Activated effector memory CD4-positive, alpha-beta T cell treated with Interleukin-2 at 50 U/mL for 16 hours (primary cell): ENCODE measurements at places on chromosomes 6 and 20.
A peak's percentile ranks its signal among the peaks of the same experiment; 100 is the strongest.

DNA sequence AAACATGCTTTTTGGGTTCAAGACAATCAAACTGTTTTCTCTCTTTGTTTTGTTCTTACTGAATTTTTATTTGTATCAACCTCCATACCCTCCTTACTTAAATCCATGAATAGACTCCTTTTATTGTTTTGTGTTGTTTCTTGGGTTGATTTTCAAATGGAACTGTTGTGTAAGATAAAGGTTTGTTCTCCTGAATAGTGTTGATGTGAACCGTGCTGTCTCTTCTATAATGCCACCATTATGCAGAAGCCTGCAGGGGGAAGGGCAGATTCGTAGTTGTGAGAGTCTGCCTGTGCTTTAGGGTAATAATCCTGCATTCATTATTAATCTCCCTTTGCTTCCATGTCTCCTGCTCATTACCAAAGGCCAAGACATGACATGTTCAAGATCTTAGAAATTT is 105.9 kb downstream of the CDKAL1 start:
- DNase-seq, result no peak

DNA sequence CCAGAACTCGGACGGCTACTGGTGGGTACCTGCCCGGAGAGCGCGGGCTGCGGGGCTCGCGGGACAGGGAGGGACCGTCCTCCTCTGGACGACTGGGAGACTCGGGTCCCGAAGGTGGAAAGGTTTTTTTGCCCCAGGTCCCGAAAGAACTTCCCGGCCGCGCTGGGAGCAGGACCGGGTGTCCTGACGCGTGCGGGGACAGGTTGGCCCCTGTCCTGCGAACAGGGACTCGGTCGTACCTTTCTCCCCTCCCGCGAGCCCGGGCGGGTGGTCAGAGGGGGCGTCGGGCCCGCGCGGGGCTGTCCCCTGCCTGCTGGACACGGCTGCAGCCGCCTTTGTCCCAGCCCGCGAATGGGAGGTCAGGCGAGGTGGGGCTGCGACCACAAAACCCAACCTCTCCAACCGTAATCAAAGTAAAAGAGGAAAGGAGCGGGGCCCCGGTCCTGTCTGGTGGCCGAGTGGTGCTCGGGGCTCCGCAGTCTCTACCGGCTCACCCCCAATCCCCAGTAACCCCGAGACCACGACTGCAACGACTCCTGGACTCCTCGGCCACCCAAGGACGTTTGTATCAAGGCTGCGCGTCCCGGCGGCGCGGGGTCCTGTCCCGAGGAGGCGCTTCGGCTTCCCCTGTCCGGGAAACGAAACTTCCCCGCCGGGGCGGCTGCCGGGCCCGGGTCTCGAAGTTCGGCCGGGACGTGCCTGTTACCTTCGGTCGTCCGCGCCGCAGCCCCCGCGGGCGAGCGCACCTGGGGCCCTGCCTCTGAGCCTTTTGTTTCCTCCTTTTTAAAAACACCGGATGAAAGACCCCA is 798 bp downstream of the DSP start:
- no peak for DNase-seq

DNA sequence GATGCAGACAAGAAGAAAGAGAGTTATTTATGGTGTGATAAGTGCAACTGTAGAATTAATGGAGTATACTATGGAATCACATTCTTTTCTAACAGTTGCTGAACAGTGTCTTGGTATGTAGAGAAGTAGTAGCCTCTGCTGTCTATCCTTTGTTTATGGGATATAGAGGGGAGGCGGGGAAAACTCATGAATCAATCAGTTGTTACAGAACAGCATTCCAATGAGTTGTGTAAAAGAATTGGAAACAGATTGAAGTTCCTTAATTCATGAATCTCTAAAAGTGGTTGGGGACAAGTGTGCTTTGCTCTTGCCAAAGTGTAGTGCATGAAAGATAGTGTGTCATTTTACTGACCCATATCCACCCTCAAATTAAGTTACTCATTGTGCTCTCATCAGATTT is 77.7 kb downstream of the FLRT3 start:
- DNase-seq, result no peak

DNA sequence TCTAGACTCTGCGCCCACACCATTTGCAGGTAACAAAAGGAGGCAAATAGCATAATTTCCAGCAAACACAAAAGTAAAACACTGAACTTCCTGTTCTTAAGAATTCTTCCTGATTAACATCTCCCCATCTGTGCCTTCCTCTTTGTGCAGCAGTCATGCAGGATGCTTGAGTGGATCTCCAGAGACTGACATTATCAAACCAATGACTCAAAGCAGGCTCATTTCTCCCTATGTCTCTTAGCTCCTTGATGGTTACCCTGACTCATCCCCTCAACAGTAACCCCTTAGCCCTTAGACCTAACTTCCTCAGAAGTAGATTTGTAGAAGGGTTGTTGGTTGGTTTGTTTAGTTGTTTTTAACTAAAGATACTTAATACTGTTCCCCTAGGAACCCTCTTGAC is 137.0 kb upstream of the RIN2 start:
- no peak for DNase-seq

DNA sequence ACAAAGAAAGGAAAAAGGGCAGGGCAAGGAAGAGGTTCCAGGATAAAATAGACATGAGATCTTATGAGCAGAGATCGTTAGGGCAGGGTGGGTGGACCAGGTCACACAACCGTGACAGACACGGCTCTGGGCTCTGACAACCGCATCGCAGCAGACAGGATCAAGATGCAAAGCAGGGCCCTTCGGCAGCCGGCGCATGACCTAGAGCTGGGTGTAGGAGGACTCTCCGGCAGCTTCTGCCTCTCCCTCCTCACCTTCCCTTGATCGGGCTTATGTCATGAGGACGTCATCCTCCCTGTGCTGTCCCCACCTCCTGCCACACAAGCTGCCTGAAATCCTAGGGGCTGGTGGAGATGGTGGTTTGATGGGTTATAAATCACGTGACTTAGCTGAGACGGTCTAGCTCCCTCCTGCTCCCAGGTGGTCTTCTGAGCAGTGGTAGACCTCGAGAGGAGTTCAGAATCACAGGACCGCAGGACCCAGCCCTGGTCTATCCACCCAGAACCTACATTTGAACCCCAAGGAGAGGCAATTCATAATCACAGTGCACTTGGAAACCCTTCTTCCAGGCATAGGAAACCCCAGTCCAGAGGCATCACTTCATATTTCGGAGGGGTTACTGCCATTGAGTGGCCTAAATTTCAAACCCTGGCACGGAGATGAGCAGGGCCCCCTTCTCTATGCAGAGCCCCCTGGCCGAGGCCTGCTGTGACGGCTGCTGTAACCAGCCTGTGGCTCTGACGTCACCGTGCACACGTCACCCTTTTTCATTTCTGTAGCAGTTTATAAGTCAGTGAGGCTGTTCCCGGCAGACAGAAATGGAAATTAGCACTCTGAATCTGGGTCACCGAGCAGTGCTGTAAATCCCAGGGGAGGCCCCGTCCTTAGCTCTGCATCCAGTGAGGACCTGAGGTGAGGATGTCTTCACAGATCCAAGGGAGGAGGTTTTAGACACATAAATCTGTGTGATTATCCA is 8.7 kb upstream of the CCR6 start:
- peak; percentile 44 for DNase-seq

DNA sequence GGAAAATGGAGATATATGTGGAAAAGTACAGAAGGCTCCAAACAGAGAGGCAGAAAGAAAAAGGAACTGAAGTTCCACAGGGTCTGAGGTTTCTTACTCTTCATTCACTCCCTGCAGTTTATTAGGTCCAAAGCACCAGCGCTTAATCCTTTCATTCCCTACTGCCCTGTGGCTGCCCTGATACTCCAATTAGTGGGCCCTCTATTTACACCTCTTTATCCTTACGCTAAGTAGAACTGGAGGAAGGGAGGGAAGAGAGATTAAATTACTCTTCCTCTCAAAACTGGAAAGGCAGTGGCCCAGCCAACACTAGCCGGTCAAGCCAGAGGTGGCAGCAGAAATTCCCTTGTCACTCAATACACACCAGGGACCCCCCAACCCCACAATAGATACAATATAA is 20.4 kb downstream of the TRERF1 start:
- no peak for DNase-seq

DNA sequence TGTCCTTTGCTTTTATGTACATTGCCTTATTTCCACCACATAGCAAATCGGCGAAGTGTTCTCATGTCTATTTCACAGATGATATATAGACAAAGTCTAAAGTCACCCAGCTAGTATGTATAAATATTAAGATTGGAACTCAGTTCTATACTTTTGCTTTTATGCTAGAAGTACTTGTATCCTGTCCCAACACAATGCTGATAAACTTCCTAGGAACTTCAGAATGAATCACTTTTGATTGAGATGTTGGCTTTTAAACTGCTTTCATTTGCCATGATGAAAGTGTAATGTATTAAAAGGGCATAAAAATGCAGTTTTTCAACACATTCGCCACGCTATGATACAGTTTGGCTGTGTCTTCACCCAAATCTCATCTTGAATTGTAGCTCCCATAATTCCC is 50.8 kb downstream of the GCLC start:
- DNase-seq, result no peak

GRCh38 chr20:32702706-32703425 is 29.1 kb upstream of the C20orf203 start:
- no peak for DNase-seq

DNA sequence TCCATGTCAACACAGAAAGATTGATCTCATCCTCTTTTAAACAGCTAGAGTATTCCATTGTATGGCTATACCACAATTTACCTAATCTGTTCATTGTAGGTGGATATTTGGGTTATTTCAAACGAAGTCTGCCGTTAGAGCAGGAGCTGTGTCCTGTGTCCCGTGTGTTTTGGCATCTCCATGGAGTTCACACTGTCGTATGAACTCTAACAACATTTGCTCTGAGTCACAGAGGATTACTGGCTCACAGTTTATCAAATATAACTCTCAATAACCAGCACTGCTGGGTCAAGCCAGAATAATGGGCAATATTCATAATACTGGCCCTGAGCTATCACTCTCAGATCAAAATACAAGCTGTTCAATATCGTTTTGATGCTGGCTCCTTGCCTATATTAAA is 16.4 kb downstream of the TRAM2 start:
- DNase-seq, result no peak

DNA sequence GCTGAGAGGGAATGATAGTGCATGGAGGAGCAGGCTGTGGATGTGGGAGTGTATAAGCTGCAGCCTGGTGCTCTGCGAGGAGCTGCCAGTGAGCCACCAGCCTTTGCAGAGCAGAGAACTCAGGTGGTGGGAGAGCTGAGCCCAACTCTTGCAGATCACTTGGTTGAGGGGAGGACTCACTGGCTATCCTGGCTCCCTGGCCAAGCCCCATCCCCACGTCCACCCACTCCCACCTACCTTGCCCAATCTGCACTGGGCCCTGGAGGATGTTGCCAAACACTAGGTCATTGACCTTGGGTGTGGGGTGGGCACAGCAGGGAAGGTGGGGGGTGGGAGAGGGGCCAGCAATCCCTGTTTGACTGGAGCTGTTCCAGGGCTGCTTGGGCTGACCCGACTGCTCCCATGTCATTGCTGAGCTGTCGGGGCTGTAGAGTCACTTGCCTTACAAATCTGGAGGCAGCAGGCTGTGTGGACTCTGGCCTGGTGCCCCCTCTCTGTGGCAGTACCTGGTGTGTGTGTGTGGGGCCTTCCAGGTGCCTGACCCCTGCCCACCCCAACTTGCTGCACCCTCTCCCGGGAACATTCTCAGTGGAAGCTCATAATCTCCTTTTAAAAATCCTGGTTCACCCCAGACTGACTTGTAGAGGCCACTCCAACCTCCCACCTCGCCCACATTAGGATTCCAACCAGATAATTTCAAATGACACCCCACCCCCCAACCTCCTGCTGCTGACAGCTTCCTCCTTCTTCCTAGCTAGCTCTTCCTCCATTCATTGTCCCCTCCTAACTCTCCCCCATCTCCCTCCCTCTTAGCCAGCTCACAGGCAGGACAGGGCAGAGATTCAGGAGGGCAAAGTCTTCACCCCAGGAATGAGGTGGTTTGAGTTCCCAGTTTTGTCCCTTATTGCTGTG is 162.3 kb downstream of the MRPL14 start:
- no peak for DNase-seq

GRCh38 chr20:50425076-50425475 is 85.1 kb upstream of the PTPN1 start:
- DNase-seq, result no peak

DNA sequence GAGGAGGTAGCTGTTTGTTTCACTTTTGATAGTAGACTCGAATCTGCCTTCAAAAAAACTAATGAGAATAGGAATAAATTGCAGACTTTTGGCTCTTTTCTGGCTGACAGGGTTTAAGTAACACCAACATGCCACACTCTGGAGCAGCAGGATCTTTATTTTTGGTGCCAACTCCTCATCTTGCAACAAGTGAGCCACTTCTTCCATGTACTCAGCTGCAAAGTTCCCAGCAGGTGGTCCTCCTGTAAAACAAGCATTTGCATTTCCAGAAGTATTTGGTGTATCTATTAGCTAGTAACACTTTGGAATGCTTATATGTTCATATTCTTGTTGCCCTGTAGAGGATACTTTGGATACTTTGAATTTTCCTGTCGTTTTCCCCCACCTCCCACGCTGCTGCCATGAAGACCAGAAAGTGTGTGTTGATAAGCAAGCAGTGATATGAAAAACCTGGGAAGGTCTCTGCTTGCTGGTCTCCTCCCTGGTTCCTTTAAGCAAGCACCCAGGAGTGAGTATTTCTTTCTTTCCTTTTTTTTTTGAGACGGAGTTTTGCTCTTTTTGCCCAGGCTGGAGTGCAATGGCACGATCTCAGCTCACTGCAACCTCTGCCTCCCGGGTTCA is 1.0 kb downstream of the ARMH2 start:
- DNase-seq, result no peak

DNA sequence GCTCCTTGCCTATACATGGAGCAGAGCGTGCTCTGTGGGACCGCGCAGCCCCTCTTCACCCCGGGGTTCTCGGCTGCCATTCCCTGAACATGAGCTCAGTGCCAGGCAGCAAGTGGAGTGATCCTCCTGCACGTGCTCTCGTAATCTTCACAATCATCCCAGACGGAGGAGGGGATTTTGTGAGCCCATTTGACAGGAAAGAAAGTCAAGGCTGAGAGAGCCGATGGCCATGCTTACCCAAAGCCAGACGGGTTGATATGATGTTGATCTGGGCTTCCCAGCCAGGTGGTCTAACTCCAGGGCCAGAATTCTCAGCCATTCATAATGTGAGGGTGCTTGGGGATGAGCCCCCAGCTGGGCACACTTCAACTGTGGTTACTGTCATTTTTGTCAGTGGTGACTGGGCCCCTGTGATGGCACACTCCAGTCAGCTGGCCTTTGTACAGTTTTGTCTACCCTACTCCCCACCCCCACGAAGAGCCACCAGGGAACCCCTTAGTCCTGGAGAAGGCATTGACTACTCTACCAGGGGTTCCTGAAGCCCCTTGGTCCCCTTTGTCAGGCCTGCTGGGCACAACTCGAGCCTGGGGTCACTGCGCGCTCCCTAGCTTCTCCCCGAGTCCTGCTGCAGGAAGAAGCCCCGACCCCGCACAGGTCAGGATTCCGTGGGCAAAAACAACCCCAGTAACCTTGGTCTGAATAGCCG is 1.5 kb downstream of the APCDD1L start:
- DNase-seq, result no peak

- no peak for DNase-seq
These were observed 14.9 kb downstream of the MAN1A1 start for GRCh38 chr6:119334535-119335264.

GRCh38 chr6:111985202-111985731 is 68.6 kb upstream of the CCN6 start:
- DNase-seq, result no peak

GRCh38 chr6:48031711-48032110 is 79.3 kb downstream of the PTCHD4 start:
- no peak for DNase-seq

GRCh38 chr6:166584853-166585429 is 1.5 kb downstream of the RAMACL start:
- no peak for DNase-seq

- DNase-seq, result no peak
These were observed 109.0 kb downstream of the HFE start for GRCh38 chr6:26195924-26196845.
